ENCODE measurements at places on chromosomes 1 and 21. TPM values are rescaled to one million over a fixed set of nuclear protein-coding genes. Genes with fewer than 3 reads are reported as not detected.

RPTN gene
- not detected for total RNA-seq

CFAP74 gene
- not detected for total RNA-seq

ERICH3 gene
- total RNA-seq: not detected

NECTIN4 gene
- total RNA-seq: not detected

IL12RB2 gene
- total RNA-seq: 138 TPM

DNA sequence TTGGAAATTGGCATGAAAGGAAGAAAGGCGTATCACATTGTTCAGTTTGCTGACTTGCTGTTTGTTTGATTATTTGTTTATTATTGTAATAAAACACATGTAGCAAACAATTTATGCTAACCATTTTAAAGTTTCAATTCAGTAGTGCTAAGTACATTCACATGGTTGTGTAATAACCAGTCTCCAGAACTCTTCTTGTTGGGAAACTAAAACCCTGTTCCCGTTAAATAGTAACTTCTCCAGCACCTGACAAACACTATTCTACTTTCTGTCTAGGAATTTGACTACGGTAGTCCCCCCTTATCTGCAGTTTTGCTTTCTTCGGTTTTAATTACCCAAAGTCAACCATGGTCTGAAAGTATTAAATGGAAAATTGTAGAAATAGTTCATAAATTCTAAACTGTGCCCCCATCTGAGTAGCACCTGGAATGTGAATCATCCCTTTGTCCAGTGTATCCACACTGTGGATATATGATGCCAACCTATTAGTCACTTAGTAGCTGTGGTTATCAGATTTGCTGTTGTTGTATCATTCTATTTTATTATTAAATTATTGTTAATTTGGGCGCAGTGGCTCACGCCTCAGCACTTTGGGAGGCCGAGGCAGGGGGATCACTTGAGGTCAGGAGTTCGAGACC is 5.5 kb downstream of the MORC3 start:
- no peak overlapping the region for H3K4me3 ChIP-seq
- peaks cover 36% of the 10 kb centered on the region for H3K4me1 ChIP-seq
- no peak overlapping the region for H3K27ac ChIP-seq
- no peaks in the 10 kb centered on the region for H3K27me3 ChIP-seq

- H3K36me3 ChIP-seq: peaks cover 16% of the 10 kb centered on the region
- H3K27me3 ChIP-seq: no peaks in the 10 kb centered on the region
Measured at GRCh38 chr1:193031431-193031830, 27.7 kb downstream of the UCHL5 start.

RNASEL gene
- total RNA-seq: 3.4 TPM

DNA sequence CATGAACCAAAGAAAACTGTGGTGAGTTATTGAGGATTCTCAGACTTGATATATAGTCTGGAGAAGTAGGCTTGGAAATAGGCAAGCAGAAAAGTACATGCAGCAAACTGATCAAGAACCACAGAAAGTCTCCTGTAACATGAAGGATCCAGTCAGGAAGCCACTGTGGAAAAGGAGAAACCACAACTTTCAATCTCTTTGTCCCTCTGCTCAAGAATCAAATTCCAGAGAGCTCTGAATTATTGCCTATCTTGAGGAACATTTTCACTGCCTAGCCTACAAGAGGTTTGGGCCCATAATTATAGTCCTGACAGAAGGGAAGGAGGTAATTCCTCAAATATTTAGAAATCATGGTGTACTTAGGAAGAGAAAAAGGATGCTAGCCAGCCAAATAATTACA is 43.0 kb upstream of the ADAMTS1 start:
- no peak overlapping the region for H3K27ac ChIP-seq
- no peak for DNase-seq
- H3K4me1 ChIP-seq: no peaks in the 10 kb centered on the region
- no peak overlapping the region for H3K4me3 ChIP-seq
- no peaks in the 10 kb centered on the region for H3K36me3 ChIP-seq

LCE1B gene
- not detected for total RNA-seq

HUNK gene
- 0.33 TPM for total RNA-seq

DNA sequence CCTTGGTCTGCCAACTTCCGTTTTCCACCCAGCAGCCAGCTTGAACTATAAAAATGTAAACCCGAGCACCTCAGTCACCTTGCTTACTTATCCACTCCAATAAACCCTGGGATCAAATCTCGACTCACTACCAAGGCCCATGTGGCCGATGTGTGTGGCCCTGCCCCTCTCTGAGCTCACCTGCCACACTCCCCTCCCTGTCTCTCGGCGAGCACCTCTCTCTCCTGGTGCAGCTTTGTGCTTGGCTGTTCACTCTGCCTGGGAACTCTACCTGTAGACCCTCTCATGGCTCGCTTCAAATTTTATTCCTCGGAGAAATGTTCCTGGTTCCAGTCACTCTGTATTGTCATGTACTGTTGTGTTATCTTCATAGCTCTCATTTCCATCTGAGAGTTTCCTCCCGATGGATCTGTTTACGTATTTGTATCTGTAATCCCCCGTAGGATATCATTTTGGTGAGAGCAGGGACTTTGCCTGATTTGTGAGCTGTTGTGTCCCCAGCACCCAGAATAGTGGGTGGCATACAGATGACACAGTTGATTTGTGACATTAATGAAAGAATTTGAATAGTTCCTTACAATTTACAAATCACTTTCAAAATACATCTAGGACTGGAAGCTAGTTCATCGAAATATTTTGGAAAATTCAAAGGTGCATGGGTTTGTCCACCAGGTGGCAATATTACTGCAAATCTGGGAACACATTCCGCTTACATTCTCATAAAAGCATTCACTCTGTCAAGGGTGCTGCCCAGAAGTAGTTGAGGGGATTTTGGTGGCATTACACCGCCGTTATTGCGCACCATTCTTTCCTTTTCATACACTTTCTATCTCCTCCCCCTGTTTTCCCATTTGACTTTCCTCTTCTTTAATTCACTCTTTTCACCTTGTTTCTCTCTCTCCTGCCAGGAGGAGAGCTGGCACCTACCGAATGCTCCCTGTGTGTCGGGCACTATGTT is 95.3 kb downstream of the ABCA4 start:
- no peak overlapping the region for H3K4me3 ChIP-seq
- DNase-seq: peak; percentile 65
- peaks cover 16% of the 10 kb centered on the region for H3K27me3 ChIP-seq
- no peaks in the 10 kb centered on the region for H3K36me3 ChIP-seq

SPATA46 gene
- not detected for total RNA-seq

DNA sequence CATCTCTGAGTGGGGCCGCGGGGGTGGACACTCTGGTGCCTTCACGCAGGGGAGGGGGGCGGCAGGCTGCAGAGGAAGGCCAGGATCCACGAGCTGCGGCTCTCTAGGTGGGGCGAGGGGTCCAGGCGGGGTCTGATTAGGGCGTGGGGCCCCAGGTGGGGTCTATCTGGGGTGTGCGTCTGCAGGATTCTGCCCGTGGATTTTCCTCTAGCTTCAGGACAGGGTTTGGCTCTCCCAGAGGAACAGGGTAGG is 6.3 kb downstream of the JMJD4 start:
- peaks cover 13% of the 10 kb centered on the region for H3K36me3 ChIP-seq
- H3K27ac ChIP-seq: no peak overlapping the region
- H3K4me1 ChIP-seq: peaks cover 19% of the 10 kb centered on the region
- DNase-seq: no peak

DNA sequence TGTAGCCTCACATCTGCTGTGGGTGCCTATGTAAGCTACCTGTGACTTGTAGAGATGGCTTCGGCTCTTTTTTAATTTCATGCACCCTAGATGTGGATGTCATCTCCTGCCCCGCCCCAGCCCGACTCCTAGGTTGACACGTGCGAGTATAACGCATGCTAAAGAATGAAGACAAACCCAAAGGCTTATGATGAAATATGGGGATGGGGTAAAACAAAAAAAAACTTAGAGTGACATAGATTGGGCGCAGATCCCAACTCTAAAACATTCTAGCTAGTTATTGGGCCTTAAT is 613 bp upstream of the ERO1B start:
- DNase-seq: no peak
- H3K27me3 ChIP-seq: peaks cover 9% of the 10 kb centered on the region
- H3K4me3 ChIP-seq: peak overlapping the region; percentile 89
- H3K27ac ChIP-seq: peak overlapping the region; percentile 82
- H3K36me3 ChIP-seq: peaks cover 3% of the 10 kb centered on the region
- peaks cover 34% of the 10 kb centered on the region for H3K4me1 ChIP-seq

DNA sequence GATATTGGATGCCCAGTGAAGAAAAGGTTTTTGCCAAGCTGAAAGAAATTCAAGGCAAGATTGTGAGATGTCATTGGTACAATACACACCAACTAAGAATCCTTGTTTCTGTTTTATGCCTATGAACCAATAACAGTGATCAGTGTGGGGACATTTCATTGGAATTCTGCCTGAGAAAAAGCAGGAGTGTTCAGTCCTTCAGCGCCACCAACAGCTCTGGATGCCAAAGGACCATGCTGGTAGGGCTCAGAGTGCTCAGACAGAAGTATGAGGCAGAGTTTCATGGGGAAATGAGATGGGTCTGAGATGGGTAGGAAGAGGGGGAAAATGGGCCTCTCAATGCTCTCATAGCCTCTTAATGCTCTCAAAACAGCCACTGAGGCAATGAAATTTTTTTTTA is 56.5 kb downstream of the GABPA start:
- no peak overlapping the region for H3K27ac ChIP-seq
- H3K27me3 ChIP-seq: peaks cover 8% of the 10 kb centered on the region
- H3K36me3 ChIP-seq: no peaks in the 10 kb centered on the region
- peaks cover 8% of the 10 kb centered on the region for H3K4me1 ChIP-seq
- no peak overlapping the region for H3K4me3 ChIP-seq

DNA sequence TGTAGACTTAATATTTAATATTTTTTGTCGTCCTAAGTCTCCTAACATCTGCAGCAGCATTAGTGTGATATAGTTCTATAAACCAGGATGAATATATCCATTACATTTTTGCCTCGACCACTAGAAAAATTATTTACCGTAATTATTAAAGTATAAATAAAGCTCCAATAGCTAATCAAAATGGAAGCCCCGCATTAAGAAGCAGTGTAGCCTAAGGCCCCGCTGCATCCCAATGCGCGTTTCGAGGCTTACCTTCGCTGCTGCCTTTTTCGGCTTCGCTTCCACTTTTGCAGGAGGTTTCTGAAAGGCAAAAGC is 891 bp downstream of the HMGN1 start:
- H3K27ac ChIP-seq: peak overlapping the region; percentile 88
- peak overlapping the region; percentile 82 for H3K4me3 ChIP-seq
- H3K27me3 ChIP-seq: peaks cover 4% of the 10 kb centered on the region
- peaks cover 37% of the 10 kb centered on the region for H3K4me1 ChIP-seq
- DNase-seq: no peak

DNA sequence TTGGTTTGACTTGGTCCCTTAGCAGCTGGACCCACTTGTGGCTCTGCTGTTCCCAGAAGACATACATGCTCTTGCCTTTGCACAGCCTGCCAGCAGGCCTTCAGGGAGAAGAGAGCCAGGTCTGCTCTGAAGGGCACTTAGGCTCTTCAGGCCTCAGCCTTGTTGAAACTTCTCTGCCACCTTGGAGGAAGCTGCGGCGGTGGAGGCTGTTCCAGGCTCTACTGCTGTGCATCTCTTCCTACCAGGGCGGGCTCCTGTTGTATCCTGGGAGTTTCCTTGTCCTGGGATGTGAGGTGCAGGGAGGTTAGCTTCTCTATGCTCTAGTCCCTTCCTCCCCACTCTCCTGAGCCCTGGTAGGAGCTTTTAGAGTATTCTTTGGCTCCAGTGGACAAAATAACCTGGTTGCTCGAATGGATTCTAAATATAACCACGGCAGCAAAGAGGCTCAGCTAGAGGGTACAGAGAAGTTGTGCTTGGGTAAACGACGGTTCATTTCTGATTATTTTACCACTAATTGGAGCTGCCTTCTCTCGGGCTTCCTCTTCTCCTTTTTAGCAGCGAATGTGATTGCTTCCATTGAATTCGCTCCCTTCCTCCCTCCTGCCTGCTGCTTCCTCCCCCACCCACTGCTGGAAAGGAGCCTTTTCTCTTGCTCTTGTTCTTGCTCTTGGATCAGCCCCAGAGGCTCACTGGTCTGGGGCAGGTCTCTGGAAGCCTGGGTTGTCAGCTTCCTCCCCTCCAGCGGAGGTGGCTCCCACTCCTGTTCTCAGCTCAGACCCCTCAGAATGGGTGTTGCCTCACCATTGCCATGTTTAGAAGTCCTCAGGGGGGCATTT is 126.6 kb upstream of the CACNA1E start:
- no peaks in the 10 kb centered on the region for H3K4me1 ChIP-seq
- H3K36me3 ChIP-seq: no peaks in the 10 kb centered on the region
- no peak for DNase-seq
- H3K27me3 ChIP-seq: peaks cover 10% of the 10 kb centered on the region
- no peak overlapping the region for H3K27ac ChIP-seq

CSF3R gene
- 0.07 TPM for total RNA-seq

DNA sequence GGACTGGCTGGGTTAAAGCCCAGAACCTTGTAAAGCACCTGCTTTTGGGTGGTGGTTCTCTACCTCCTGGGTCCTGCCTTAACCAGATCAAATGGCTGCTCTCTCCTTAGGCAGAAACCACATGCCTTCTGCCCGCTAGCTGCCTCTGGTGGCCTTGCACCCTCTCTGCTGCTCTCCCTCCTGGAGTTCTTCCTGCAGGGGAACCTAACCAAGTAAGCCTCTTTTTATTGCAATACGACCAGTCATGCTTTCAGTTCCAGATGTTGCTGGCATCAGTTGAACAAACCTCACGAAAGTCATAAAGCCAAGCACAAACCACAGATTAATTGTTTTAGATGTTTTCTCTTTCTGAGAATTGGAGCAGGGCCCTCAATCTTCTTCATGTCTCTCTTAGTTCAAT is 118.9 kb downstream of the GDAP2 start:
- H3K27me3 ChIP-seq: peaks cover 17% of the 10 kb centered on the region
- DNase-seq: no peak
- no peak overlapping the region for H3K4me3 ChIP-seq
- H3K27ac ChIP-seq: no peak overlapping the region
- H3K36me3 ChIP-seq: no peaks in the 10 kb centered on the region
- peaks cover 2% of the 10 kb centered on the region for H3K4me1 ChIP-seq

DNA sequence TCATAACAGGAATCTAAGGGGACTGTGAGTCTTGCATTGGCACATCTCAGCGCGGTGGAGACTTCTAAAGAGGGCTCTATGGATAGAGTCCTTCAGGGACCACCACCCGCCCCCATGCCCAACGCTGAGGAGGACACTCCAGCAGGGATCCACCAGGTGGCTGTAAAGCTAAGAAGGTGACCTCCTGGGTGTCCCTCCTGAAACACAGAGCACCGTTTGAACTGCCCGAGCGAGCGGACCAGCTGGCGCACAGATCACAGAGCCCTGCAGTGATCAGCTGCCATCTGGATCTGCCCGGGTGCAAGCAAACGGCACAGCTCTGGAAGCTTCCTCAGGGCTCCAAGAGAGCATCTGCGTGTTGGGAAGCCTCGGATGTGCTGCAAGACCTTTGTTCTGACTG is 51.3 kb upstream of the LYST start:
- no peak overlapping the region for H3K4me3 ChIP-seq
- peaks cover 32% of the 10 kb centered on the region for H3K4me1 ChIP-seq
- no peak for DNase-seq
- H3K27ac ChIP-seq: no peak overlapping the region
- H3K36me3 ChIP-seq: no peaks in the 10 kb centered on the region

GRCh38 chr1:25222606-25223005 is 9.7 kb downstream of the SYF2 start:
- peaks cover 44% of the 10 kb centered on the region for H3K36me3 ChIP-seq
- no peak overlapping the region for H3K27ac ChIP-seq
- peaks cover 2% of the 10 kb centered on the region for H3K4me1 ChIP-seq
- DNase-seq: no peak
- H3K4me3 ChIP-seq: no peak overlapping the region

MAPKAPK2 gene
- total RNA-seq: 97.4 TPM

GRCh38 chr1:43232482-43232881 is 37.3 kb upstream of the TMEM125 start:
- H3K27me3 ChIP-seq: peaks cover 2% of the 10 kb centered on the region
- DNase-seq: no peak
- H3K4me1 ChIP-seq: no peaks in the 10 kb centered on the region
- no peaks in the 10 kb centered on the region for H3K36me3 ChIP-seq
- H3K27ac ChIP-seq: no peak overlapping the region
